ENCODE measurements at places on chromosomes 16 and 17.
A peak's percentile ranks its signal among the peaks of the same experiment; 100 is the strongest.

- DNase-seq, result no peak
Observed at GRCh38 chr17:81333616-81334368, 38.7 kb upstream of the SLC38A10 start.

DNA sequence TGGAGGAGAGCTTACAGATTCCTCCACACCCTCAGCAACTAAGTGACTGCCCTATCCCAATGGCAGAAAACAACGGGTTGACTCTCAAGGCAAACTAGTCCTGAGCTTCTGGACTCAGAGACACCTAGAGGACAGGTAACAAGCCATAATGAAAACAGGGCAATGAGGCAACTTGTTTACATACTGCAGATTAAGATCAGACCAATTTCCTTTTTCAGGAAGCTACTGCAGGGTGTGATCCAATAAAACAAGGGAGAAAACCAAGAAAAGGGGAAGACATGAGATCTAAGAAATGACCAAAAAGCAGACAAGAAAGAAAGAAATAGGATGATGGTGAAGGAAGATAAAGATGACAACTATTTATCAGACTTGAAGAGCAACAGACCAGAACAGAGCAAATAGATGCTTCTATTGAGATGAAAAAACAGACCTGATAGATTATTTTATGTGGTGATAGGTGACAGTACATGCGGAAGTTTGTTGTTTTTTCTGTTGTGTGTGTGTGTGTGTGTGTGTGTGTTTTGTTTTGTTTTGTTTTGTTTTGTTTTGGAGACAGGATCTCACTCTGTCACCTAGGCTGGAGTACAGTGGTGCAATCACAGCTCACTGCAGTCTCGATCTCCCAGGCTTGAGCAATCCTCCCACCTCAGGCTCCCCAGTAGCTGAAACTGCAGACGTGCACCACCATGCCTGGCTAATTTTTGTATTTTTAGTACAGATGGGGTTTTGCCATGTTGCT, 120.7 kb downstream of the GAS7 start:
- no peak for DNase-seq

GRCh38 chr17:37676115-37676925, 33.1 kb upstream of the DDX52 start:
- DNase-seq, result no peak

- DNase-seq, result no peak
Observed at GRCh38 chr17:27446569-27447301, 9.5 kb upstream of the KSR1 start.

GRCh38 chr17:76597156-76598003, 11.7 kb upstream of the ST6GALNAC2 start:
- DNase-seq, result no peak

GRCh38 chr17:34725008-34725407, 145.6 kb downstream of the TMEM132E start:
- no peak for DNase-seq

DNA sequence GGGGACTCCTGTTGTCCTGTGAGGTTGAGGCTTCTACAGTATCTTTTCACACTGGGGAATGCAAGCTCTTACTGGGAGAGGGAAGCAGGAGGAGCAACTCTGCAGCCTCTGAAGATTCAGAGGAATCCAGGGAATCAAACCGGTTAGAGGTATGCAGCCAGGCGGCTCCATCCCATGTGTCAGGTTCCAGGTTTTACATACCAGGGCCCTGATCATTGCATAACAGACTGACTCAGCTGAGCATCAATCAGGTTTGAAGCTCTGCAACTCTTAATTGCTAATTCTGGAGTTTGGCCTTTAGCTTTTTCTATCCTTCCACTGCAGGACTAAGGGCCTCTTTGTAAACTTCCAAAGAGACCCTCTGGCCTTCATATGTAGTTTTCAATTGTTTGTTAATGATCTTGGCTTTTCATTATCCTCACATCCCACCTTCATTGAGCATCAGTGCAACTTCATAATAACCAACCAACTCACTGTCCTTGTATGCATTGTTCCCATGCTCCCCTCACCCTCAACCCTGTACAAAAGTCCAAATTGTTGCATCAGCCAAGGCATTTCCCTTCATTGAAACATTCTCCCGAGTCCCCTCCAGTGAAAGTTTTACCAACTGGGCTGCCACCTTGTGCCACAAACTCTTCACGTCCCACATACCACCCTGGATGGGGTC, 59.7 kb upstream of the DHX40 start:
- DNase-seq, result no peak

GRCh38 chr16:56609463-56609921, 1.1 kb downstream of the MT2A start:
- peak; percentile 77 for DNase-seq

- peak; percentile 51 for DNase-seq
Observed at GRCh38 chr17:60601447-60602384, 1.7 kb downstream of the PPM1D start.

DNA sequence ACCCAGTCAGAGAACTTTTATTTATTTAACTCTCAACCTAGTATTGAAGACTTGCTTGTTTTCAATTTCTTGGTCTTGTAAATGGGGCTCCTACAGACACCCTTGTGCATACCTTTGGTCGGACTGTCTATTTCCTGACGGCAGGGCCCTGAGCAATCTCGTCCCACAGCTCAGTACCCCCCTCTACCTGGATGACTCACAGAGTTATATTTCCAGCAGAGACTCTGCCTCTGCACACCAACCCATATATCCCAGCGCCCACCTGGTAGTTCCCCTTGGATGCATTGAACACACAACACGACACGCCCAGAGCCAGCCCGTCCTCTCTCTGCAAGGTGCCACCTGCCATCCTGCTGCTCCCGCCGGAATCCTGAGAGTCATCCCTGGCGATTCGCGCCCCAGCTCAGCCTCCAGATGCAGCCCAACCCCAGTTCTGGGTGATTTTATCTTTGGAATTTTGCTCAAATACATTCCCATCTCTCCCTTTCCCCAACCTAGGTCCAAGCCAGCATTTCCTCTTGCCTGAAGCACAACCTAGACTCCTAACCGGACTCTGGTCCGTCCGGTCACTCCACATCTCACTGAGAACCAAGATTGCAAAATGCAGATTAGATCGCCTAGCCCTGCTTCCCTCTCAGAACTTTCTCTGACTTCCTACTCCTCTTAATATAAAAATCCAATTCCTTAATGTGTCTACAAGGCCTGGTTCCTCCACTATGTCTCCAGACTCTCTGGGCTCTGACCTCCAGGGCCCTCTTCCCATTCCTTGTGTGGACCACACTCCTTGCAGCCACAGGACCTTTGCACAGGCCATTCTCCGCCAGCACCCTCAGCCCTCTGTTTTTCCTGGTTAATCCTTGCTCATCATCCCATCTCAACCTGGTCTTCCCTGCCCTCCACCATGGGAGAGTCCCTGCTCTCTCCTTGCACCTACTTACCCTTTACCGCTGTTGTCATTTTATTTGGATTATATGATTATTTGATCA, 129.2 kb downstream of the SEC14L1 start:
- DNase-seq, result no peak

- no peak for DNase-seq
Observed at GRCh38 chr16:80046848-80047247, 446.3 kb upstream of the MAF start.

DNA sequence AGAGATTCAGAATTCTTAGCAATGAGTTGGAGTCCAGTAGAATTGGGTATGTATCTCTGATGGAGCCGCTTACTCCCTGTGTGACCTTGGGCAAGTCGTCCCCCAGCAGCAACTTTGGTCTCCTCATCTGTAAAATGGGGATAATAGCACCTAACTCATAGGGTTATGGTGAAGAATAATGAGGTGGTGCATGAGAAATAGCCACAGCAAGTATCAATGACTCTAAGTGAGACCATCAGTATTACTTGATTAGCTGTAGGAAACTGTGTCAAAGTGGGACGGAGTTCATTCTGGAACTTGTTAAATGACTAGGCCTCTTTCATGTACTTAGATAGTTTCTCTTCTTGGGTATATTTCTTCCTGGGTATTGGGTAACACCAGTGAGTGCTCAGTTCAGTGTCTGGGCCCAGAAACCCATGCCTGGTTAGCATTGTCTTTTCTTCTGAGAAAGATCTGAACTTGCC, 6.4 kb downstream of the PRKCB start:
- no peak for DNase-seq

- no peak for DNase-seq
Observed at GRCh38 chr17:34567691-34568465, 11.5 kb upstream of the TMEM132E start.

DNA sequence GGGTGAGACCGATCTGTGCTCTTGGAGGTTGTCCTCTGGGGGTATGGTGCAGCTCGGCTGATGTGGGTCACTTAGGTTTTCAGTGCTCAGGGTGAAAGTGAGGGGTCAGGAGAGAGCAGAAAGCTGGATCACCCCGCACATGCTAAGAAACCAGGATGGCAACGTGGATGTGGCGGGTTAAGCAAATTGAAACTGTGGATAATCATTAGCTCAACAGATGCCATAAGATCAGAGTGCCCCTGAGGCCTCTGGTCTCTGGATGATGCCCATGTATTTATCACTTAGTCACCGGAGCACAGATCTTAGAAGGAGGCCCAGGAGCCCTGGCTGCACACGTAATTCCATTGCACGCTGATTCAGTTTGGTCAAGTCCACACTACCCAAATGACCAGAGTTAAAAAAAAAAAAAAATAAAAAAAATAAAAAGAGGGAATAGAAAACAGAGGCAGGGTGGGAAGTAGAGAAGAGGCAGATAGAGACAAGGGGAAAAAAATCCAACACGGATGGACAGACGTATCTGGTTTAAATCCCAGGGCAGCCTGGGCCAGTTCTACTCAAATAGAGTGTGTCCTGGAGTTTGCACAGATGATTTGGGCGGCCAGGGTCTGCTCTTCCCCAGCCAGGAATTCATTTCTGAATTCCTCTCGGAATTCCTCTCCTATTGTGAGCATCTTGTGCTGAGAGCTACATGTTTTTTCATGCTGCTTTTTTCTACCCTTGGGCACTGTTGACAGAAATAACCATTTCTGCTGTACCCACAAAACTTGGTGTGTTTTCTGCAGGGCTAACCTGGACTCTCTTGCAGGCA, 378.3 kb downstream of the CPPED1 start:
- no peak for DNase-seq

DNA sequence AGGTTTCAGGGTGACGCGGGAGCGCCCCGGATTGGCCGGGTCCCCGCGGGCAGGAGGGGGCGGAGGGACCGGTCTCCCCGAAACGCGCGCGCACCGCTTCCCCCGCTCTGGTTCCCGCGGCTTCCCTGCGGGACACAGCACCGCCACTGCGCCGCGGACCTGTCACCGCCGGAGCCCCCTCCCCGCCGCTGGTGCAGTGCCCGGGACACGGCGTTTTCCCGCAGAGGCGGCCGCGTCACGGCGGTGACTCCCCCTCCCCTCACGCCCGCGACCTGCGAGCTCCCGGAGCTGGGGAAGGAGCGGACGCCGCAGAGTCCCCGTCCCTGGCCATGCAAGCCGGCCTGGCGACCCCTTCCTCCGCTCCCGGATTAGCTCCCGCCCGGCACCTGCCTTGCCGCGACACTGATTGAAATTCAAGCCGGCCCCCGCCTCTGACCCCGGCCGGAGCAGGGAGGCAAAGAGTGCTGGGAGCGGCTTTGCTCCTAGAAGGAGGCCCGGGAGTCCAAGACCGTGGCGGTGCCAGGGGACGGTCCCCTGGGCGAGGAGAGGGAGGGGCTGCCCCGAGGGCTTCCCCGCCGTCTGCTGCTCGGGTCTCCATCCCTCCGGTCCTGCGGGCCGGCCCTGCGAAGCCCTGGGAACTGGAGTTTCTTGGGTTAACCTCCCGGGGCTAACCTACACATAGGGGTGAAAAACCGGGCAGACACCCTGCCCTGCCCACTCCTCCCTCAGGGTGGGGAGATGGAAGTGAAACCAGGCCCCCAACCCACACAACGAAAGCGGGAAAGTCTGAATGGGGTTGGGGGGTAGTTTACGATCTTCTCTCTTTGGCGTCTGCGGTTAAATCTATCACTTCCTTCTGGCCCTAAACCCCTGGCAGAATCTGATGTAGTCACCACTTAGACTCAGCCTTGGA, 1.0 kb downstream of the RHBDL3 start:
- DNase-seq, result peak; percentile 19

- DNase-seq, result no peak
Observed at GRCh38 chr16:67845291-67846062, 1.3 kb upstream of the NUTF2 start.

- DNase-seq, result no peak
Observed at GRCh38 chr16:62102588-62102987, 66.3 kb upstream of the CDH8 start.

DNA sequence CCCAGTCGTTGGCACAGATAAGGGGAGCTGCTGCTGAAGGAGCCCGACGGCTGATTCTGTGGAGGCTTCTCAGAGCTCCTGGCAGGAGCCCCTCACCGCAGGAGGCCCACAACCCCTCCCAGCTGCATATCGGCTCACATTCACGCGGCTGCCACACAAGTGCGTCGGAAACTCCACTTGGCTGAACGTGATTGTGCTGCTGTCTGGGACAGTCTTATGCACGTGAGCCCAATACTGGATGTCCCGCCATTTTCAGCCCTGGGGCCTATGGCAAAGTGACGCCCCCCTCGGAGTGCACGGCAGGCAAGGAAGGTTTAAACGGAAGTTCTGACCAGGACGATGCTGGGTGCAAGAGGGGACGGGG, 8.7 kb upstream of the PITPNA start:
- DNase-seq, result no peak

- DNase-seq, result peak; percentile 86
Observed at GRCh38 chr17:78253946-78254672, 22.7 kb downstream of the TMEM235 start.

DNA sequence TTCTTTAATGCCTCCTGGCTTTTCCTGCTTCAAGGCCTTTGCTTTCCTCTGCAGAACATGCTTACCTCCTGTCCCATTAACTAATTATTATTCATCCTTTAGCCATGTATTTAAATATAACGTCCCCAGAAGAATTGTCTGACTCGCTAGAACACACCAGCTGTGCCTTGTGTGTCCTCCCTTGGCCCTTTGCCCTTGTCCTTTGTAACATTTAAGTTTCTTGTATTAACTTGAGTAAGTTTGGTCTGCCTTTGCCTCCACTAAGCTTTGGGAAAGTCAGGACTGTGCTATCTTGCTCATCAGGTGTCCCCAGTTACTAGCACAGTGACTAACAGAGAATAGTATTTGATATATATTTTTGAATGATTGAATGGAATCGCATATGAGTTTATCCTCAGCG, 29.6 kb upstream of the ABCA9 start:
- DNase-seq, result no peak

- no peak for DNase-seq
Observed at GRCh38 chr17:47862621-47863440, 11.9 kb upstream of the SP6 start.

DNA sequence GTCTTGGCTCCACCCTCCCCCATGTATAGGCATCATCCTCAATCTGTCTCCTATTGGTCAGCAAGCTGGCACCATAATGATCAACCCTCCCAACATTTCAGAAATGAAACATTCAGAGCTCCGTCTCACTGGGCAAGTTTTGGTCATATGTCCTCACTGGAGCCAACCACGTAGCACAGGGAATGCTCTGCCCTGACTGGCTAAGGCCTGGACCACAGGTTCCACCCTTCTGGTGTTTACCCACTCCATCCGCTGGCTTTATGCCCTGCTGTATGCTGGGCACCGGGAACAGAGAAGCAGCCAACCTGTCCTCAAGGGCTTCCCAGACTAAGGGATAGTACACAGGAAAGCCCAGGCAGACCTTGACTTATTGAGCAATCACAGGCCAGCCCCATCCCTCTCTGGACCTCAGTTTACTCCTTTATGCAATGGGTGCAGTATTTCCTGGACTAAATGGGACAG, 20.5 kb downstream of the MYO15A start:
- no peak for DNase-seq

GRCh38 chr16:3047387-3047720, 993 bp downstream of the MMP25 start:
- DNase-seq, result no peak
